ENCODE measurements at places on chromosomes 13 and 19.

DNA sequence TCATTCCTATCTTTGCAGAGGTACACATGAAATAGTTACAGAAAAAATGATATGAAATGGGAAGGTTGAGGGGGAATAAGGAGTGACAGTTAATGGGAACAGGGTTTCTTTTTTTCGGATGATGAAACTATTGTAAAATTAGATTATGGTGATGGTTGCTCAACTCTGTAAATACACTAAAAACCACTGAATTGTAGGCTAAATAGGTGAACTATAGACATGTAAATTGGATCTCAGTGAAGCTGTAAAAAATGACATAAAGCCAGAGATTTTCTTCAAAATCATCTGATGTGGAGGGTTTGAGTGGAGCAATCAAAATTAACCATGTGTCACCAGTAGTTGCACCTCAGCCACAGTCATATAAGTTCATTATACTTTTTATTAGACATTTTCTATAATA is 6.6 kb upstream of the FLT3 start:
- DNase-seq = no peak

DNA sequence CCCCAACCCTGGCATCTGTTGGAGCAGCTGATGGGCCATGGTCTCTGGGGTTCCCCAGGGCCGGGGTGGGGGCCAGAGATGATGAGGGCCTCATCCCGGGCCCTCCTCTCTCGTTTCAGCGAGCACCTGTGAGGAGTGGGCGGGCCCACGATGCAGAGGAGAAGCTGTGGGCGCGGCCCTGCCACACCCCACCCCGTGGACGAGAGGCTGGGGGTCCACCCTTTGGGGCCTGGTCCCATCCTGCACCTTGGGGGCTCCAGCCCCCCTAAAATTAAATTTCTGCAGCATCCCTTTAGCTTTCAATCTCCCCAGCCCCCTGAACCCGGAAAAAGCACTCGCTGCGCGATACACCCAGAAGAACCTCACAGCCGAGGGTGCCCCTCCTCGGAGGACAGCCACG is 5.6 kb downstream of the HMG20B start:
- no peak for DNase-seq

DNA sequence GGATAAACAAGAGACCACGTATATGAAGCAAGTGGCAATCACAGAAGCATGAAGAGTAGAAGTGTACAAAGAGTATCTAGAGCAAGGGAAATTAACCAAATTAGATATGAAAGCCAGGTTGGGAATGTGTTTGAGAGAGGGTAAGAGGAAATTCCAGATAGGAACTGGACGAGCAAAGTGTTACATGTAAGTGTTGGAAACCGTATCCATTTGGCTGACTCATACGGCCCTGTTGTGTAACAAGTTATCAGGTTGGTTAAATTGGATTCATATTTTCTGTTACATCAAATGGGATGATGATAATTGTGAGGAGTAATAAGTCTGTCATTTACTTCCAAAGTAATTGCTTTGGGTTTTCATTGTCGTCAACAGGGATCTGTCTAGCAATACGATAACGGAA is 46.7 kb downstream of the RXFP2 start:
- DNase-seq = no peak

DNA sequence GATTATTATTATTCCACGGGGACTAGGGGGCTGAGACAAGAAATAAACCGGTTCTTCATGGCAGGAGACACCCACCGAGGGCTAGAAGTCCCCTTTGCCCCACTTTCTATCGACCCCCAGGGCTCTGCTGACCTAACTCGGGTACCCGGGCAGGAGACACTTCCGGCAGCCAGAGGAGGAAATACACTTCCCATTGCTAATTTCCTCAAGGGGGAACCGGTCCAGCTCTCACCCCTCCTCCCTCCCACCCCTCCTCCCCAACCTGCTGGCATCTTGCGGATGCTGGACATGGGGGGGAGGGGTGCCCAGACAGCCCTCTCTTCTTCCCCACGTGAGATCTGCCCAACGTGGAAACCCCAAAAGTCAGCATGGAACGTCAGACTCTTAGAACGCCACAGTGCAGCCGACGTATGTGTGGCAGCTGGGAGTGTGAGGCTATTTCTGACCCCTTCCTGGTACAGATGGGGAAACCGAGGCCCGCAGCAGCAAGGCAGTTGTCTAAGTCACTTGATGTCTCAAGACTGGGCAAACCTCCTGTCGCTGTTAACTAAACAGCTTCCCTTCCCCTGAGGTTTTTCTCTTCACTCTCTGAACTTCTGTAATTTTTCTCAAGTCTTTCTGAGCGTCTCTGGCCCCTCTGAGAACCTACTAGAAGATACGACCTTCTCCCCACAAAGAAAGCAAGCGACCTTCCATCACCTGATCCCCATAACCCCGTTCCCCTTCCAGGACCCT is 3.6 kb downstream of the GPR4 start:
- no peak for DNase-seq

DNA sequence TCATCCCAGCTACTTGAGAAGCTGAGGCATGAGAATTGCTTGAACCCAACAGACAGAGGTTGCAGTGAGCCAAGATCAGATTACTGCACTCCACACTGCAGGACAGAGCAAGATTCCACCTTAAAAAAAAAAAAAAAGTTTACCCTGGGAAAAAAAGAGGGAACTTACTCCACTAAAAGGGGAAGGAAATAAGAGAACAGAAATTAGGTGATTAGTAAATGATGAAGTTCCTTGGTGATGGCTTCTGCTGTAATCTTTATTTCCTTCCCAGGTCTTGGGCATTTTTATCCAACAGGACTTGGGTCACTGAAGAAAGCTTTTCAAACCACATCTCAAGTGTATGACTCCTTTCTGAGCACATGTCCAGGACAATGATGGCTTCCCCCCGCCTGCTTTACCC is 9.3 kb downstream of the ZNF780A start:
- DNase-seq = no peak

- no peak for DNase-seq
Measured at GRCh38 chr13:111356795-111357194, 36.4 kb downstream of the TEX29 start.

DNA sequence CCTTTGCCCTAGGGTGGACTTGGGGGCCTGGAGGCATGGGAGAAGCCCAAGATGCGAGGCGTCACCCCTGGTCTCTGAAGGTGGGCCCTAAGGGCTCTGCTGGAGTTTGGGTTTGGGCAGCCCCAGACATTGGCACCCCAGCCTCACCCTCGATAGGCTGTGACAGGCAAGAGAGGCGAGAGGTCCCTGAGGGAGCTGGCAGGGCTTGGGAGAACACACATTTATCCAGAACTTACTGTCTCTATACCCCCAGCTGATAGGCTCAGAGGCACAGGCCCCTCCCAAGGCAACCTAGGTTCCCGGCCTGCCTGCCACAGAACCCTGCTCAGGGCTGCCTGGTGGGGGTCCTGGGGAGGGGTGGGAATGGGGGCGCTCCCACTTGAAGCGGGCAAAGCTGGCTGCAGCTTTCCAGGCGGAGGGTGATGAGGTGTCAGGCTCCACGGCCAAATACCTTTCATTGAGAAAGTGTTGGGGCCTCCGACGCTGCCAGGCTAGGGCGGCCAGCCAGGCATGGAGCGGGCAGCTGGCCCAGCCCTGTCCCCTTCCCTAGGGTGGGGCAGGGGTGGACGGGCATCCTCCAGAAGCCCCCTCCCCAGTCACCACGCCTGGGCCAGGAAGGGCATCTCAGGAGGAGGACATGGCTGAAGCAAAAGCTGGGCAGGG is 9.7 kb downstream of the CILP2 start:
- DNase-seq = no peak

DNA sequence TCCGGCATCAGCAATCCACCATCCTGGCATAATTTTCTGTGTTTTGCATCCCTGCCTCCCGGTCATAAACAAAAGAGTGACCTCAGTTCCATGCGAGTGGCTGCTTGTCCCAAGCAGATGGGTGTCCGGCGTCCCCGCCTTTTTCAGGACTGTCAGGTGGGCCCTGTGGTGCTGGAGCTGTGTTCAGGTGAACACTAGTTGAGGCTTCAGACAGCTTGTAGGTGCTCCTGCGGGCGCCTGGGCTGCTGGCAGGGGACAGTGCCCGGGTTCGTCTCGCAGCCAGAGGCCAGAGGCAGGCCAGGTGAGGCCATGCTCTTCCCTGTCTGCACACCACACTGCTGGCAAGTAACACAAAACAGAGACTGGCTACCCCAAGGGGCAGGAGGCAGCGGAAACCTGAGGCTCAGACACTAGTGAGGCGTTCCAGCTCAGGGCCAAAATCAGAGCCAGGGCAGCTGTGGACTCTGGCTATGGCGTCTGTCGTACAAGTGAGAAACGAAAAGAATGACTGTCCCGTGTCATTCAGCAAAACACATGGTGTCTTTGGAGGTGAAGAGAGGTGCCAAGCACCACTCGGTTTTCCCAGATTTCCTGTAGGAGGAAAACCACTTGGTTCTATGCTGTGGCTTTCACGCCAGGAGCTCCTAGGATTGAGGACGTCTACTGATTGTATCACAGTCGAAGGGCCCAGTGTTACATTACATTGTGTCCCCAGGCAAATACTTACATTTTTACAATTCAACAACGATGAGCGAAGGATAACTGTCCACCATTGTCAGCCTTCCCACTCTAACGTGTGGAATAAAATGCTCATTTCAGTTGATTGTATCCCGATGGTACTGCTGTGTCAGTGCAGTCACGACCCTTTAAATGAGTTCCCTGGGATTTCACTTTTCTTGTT is 104.0 kb downstream of the ATP11A start:
- no peak for DNase-seq

- DNase-seq = no peak
Measured at GRCh38 chr19:3054972-3055740, 7.1 kb downstream of the TLE5 start.

DNA sequence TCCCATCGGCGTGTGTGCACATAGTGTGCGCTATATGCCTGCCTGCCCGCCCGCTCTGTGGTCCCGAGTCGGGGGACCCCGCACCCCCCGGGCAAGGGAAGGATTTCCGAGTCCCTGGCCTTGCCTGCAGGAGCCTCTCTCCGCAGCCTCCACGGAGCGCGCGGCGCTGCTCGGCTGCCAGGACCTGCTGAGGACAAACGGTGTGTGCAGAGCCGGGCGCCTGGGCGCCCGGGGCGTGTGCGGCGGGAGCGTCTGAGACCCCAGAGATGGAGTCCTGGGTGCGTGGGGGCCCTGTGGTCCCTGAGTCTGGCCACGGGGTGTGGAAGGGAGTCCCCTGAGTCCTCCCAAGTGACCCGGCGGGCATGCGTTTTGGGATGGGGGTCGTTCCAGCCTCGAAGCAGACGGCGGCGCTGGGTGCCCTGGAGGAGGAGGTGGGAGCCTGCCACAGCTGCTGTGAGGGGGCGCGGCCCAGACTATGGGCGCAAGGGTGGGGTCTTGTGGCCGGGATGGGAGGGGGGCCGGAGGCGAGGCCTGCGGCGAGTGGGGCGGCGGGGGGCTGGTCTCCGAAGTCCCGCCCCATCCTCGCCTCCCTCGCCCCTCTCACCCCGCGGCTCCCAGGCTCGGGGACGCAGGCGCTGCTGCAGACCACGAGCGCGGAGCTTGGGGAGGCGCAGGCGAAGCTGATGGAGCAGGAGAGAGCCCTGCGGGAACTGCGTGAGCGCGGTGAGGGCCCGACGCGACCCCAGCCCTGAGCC is 25.3 kb downstream of the CLEC4M start:
- DNase-seq = no peak

DNA sequence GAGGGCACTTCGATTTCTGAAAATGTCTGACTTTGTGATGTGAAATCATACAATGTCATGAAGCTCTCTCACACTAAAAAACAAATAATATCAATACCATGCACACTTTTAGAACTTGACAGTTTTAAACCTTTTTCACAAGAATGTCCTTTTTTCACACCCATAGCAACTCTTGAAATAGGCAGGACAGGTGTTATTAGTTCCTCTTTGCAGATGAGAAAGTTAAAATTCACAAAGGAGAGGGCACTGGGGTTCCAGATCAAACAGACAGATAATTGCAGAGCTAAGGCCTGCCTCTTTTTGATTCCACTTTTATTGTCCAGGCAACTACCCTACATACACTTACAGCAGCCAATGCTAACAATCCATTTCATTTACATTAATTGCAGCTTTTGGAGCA is 142.8 kb downstream of the KLF12 start:
- DNase-seq = no peak

DNA sequence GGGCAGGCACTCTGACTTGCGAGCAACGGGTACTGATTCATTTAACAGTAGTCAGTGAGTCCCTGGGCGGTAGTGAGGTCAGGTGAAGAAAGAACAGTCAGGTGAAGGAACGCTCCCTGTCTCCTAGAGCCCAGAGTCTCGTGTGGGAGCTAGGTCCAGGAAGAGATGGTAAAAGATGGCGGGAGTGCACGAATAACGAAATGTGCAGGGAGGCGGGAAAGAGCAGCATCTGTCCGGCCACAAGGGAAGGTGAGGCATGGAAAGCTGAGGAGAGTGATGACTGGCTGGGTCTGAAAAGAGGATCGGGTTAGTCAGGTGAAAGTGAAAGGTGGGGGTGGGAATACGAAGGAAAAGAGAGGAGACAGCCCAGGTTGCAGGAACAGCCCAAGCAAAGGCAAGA is 63.9 kb upstream of the SLC15A1 start:
- no peak for DNase-seq

- no peak for DNase-seq
Measured at GRCh38 chr19:41225238-41226052, 6.4 kb downstream of the AXL start.

- no peak for DNase-seq
Measured at GRCh38 chr13:61202042-61202441, 213.6 kb downstream of the PCDH20 start.

- DNase-seq = no peak
Measured at GRCh38 chr19:8866344-8866743, 34.2 kb downstream of the MBD3L1 start.

DNA sequence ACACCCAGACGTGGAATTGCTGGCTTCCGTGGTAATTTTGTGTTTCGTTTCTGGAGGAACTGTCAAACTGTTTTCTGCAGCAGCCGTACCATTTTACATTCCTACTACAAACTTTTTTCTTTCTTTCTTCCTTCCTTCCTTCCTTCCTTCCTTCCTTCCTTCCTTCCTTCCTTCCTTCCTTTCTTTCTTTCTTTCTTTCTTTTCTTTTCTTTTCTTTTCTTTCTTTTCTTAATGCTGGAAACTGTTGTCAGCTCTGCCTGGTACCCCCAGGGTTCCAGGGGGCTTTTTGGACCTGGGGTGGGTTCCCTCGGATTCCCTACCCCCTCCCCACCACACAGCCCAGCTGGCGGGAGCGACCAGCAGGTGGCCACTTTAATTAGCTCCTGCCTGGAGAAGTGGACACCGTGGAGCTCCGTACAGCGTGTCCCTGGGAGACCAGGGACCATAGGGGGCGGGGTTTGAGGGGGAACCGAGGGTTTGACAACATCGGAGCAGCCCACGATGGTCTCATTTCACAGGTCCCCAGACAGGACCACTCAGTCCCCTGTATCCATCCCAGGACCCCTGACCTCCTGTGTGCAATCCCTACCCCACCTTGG is 24.4 kb downstream of the CELF5 start:
- DNase-seq = no peak

Measured in NCI-H1048 (cell line).